GM12892 (cell line): ENCODE measurements at places on chromosomes 7 and 10.

GRCh38 chr10:49033939-49034338, 81.4 kb downstream of the VSTM4 start:
- DNase-seq, result no peak

DNA sequence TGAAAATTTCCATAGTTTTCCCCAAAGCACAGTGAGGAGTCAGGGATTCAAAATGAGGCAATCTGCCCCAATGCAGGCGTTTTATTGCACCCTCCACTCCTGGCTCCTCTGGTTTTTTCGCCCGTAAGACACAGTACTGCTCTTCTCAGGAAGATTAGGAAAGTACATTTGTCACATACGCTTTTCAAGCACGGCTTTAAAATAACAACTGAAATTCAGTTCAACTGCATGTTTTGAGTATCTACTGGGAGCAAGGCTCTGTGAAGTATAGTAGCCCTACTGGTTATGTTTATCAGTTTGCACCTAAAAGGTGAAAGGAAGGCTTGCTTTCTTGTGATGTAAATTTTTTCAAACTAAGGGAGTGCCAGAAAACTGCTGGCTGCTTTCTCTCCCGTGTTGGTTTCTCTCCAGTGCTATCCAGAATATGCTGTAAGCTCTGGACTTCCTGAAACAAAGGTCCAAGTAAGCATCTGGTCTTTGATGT, 1.9 kb upstream of the SGMS1 start:
- no peak for DNase-seq

GRCh38 chr7:12294701-12295100, 83.6 kb downstream of the TMEM106B start:
- DNase-seq, result no peak

DNA sequence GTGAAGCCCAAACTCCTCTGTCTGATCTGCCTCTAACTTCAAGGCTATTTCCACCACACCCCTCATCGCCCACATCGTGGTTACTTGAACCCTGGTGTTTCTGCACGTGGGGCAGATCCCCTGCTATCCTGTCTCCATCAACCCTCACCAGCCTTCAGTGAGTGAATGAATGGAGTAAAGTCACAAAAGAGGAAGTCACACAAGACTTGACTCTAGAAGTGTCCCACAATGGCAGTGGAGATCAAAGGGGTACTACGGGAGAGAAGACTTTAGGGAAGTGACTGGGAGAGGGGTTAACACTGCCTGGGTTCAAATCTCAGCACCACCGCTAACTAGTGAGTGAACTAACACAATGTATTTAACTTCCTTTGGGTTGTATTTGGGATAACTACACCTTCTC, 85.9 kb downstream of the COBL start:
- no peak for DNase-seq
